ENCODE measurements at places on chromosomes 6 and 20. TPM values are rescaled to one million over a fixed set of nuclear protein-coding genes. Genes with fewer than 3 reads are reported as not detected.

The DAAM2 gene
- 14.0 TPM for total RNA-seq

The KCNK16 gene
- total RNA-seq: not detected

The PRR18 gene
- 0.47 TPM for total RNA-seq

The CALHM4 gene
- total RNA-seq: not detected

The ISM1 gene
- 1.6 TPM for total RNA-seq

The RGS17 gene
- 119 TPM for total RNA-seq

The HLA-DMB gene
- 2.0 TPM for total RNA-seq

The SLC17A1 gene
- total RNA-seq: not detected

The CPNE5 gene
- total RNA-seq: 4.8 TPM

The GLP1R gene
- not detected for total RNA-seq

The NDUFAF5 gene
- total RNA-seq: 30.4 TPM

The BPHL gene
- total RNA-seq: 18.9 TPM

The BTBD3 gene
- 46.5 TPM for total RNA-seq

The MEP1A gene
- not detected for total RNA-seq

The GFRAL gene
- not detected for total RNA-seq

The SYCP2 gene
- 4.1 TPM for total RNA-seq

The GPR63 gene
- 27.9 TPM for total RNA-seq

The THBS2 gene
- total RNA-seq: 15.8 TPM

The OPRM1 gene
- total RNA-seq: 1.7 TPM

The FBXO5 gene
- total RNA-seq: 6.4 TPM
